ENCODE measurements at places on chromosomes 6 and 20. TPM values are rescaled to one million over a fixed set of nuclear protein-coding genes. Genes with fewer than 3 reads are reported as not detected.
A peak's percentile ranks its signal among the peaks of the same experiment; 100 is the strongest.

The ADGRG6 gene
- total RNA-seq: 23.4 TPM

DNA sequence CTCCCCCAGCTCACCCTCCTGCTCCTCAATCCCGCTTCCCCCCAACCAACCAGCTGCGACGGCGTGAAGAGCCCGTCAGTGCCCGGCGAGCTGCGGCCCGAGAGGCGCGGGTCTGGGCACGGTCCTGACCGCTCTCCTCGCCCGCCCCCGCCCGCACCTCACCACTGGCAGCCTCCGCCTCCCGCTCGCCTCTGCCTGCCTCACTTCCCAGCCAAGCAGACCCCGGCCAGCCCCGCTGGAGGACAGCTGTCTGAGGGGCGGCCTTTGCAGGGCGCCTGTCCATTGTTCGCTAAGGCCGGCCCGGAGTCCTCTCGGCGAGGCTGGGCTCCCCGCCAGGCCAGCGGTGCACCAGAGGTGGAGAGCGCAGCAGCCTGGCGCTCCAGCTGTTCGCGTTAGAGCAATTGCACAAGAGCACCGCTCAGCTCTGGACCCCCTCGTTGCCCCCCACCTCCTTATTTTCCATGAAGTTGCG, 1.3 kb downstream of the SOBP start:
- peak; percentile 85 for DNase-seq

- DNase-seq: no peak
Measured at GRCh38 chr20:25194333-25194972, 1.1 kb upstream of the ENTPD6 start.

GRCh38 chr6:43286980-43287716, 10.9 kb upstream of the SLC22A7 start:
- DNase-seq: peak; percentile 82

The PRL gene
- total RNA-seq: not detected

- DNase-seq: no peak
Measured at GRCh38 chr6:134331256-134331655, 13.3 kb upstream of the SGK1 start.

GRCh38 chr6:57137350-57137749, 34.8 kb upstream of the BAG2 start:
- no peak for DNase-seq

GRCh38 chr6:5569491-5569890, 308.2 kb downstream of the FARS2 start:
- DNase-seq: no peak

DNA sequence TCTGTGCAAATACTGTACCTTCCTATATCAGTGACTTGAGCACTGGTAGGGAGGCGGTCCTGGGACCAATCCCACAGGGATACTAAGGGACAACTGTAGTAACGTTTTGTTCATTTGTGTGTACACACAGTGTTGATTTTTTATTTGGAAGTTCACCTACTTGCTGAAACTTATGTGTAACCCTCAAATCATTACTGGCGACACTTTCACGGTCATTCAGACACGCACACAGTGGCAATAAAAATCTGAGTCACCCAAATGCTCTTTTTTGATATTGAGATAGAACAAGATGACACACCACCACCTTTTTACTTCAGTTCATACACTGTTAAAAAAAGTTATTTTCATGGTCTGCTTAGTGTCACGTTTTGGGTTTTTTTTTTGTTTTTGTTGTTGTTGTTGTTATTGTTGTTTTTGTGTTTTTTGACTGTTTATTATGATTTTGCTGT, 79.8 kb downstream of the QKI start:
- no peak for DNase-seq

- DNase-seq: no peak
Measured at GRCh38 chr6:160300076-160300695, 41.6 kb upstream of the SLC22A2 start.

The SNAI1 gene
- 10.6 TPM for total RNA-seq

DNA sequence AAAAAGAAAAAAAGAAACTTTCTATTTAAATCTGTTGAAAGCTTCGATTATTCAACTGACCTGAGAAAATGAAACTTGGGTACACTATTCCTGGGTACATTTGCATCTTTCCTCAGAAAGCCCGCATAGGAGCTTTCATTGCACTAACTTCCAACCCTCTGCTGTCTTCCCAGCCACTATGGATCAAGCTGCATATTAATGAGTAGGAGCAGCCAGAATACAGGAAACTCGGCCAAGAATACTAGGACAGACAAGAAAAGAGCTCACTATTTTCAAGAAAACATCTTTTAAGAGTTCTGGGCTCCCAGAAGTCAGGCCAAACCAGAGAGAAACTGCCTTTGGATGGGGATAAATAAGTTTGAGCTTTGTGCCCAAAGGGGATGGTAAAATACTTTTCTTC, 135.0 kb upstream of the CCDC28A start:
- no peak for DNase-seq

The LINC00237 gene
- total RNA-seq: 2.0 TPM

The ADGRF4 gene
- 1.5 TPM for total RNA-seq

The SLC17A3 gene
- not detected for total RNA-seq

DNA sequence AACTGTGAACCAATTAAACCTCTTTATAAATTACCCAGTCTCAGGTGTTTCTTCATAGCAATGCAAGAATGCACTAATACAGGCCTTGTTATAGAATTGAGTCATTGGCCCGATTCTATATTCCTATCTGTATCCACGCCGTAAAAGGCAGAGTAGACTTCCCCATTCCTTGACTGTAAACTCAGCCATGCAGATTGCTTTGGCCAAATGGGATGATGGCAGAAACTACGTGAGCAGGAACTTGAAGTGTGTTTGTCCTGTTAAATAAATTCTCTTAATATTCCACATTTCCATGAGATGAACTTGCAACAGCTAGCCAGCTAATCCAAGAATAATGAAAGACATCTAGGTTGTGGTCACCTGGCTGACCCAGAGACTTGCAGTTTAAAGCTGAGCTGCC, 3.9 kb upstream of the SAYSD1 start:
- DNase-seq: no peak

GRCh38 chr6:142537612-142538478, 236.0 kb downstream of the ADGRG6 start:
- DNase-seq: peak; percentile 77

DNA sequence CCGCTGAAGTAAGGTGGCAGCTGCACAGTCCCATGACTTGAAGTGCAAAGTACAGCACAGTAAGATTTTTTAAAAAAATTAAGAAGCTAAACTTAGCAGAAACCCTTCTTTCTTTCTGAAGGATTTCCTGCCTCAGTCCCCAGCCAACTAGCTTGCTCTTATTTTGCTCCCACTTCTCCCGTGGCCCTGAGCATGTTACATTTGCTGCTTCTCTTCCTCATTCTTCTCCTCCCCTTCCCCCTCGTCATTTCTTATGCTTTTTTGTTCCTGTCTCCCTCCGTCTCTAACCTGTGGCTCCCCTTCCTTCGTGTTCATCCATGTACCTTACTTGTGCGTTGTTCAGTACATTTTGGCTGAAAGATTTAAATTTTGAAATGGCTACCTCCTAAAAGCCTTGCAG, 123.0 kb downstream of the SASH1 start:
- DNase-seq: no peak

GRCh38 chr6:161137839-161138542, 135.9 kb downstream of the AGPAT4 start:
- DNase-seq: no peak

GRCh38 chr6:52489881-52490280, 69.7 kb downstream of the EFHC1 start:
- no peak for DNase-seq

The IRF4 gene
- 0.18 TPM for total RNA-seq

The METTL24 gene
- 1.3 TPM for total RNA-seq

- no peak for DNase-seq
Measured at GRCh38 chr6:149627672-149628071, 20.8 kb downstream of the KATNA1 start.

GRCh38 chr6:508614-509013, 117.1 kb downstream of the IRF4 start:
- DNase-seq: no peak

- DNase-seq: no peak
Measured at GRCh38 chr6:107444277-107444676, 15.1 kb downstream of the PDSS2 start.

- no peak for DNase-seq
Measured at GRCh38 chr20:44183282-44183681, 3.7 kb downstream of the JPH2 start.

DNA sequence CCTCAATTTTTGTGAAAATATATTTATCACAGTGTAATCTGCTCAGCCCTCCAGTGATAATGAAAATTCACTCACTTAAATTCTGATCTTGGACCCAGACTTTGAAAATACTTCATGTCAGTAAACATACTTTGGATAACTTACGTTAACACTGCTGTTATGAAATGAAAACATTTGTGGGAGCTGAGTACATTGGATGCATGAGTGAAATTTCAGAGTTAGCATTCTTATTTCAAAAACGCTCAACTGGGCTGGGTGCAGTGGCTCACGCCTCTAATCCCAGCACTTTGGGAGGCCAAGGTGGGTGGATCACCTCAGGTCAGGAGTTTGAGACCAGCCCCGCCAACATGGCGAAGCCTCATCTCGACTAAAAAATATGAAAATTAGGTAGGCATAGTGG, 196.4 kb downstream of the UTRN start:
- DNase-seq: peak; percentile 45

DNA sequence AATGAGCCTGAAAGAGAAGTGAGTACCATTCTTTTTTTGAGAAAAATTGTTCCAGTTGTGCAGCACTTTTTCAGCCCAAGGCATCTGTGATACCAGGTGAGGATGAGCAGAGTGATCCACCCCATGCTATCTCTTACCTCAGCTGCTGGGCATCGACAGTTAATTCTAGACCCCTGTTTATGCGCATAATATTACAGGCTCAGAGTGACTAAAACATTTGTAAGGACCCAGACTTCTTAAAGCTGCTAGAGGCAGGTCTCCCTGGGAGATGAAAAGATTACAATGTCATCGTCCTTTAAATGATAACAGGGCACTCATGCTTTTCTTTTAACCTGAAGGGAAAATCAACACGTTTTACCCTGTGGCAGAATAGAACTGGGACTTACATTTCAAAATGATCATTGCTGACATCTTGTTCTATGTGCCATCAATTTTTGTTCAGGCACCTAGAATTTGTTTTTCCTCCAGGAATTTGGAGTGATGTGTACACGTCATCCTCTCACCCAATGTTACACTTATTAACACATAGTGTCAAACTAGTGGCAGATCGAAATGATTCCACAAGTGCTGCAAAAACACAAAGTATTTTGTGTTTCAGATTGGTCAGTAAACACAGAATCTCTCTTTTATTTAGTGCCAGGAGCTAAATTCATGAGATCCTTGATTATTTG, 684.6 kb downstream of the UTRN start:
- DNase-seq: no peak

The HTR1E gene
- 1.6 TPM for total RNA-seq

The OPRL1 gene
- 4.1 TPM for total RNA-seq

DNA sequence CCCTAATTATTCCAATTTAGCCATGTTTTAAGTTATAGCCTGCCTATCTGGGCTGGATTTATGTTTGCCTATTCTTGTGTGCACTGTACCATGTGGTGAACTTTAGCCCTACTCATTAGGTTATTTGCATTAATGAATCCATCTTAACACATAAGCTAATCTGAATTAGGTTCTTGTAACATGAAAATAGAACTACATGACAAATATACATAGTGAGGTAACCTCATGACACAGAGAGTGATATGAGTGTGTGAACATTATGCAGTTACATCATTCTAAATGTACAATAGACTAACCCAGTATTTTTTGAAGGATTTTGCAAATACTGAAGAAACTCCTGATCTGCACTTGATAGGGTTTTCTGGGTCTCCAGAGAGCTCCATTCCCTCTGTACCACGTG, 733.7 kb upstream of the CITED2 start:
- no peak for DNase-seq

GRCh38 chr6:162416831-162417537, 310.6 kb downstream of the PRKN start:
- no peak for DNase-seq

The PCK1 gene
- total RNA-seq: not detected

DNA sequence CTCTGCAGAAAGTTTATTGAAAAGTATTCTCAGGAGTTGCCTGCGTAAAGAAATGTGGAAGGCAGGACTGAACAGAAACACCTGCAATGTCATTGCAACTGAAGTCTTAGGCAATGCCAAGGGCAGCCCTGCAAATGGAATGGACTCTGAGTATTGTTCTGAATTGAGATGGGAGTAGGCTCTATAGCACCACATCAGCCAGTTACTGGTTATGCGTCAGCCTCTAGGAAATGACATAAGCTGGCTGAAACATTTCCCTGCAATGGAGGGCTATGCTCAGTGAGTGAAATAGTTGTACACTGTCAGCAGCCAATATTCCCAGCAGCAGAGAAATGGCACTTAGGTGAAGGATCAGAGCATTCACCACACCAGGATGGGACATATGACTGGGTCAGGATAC, 13.8 kb upstream of the GJE1 start:
- no peak for DNase-seq

DNA sequence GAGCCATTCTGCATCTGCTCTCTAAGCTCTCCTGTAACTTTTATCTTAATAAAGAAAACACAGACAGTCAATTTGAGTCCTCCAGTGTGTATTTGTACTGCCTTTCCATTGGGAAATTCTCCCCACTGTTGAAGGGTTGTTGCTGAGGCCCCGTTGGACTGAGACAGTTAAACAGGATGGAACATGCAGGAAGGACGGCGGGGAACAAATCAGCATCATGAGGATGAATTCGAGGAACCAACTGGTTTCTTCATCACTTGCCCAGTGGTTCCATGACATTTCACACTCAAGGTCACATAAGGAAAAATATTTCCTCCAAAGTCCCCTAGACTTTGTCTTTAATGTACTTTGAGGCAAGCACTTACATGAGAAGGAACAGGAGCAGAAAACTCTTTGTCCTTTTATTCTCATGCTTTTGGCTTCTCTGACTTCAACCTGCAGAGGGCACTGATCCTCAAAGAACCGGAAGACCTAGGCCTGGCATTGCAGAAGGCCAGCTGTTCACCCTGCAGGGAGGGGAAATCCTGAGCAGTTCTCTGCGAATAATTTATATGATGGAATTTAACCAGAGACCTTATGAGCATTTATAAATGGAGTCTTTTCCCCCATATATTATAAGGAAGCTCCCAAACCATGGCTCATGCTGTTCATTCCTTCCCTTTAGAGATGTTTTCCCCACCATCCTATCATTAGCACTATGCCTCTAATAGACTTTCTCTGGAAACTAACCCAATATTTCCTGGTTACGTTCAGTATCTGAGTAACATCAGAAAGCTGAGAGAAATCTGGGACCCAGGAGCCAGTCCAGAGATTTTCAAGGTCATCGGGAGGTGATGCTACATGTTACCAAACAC, 55.2 kb upstream of the ADGRF1 start:
- peak; percentile 90 for DNase-seq

The TENT5A gene
- 4.3 TPM for total RNA-seq

Data from endodermal cell (in vitro differentiated cells).